ENCODE measurements at places on chromosomes 3 and 15.

- no peak for DNase-seq
Measured at GRCh38 chr15:67836955-67837354, 2.9 kb downstream of the RNU6-1 start.

GRCh38 chr3:165817160-165817709 is 20.0 kb downstream of the BCHE start:
- DNase-seq = no peak

GRCh38 chr15:41930867-41931222 is 37.0 kb upstream of the SPTBN5 start:
- no peak for DNase-seq

DNA sequence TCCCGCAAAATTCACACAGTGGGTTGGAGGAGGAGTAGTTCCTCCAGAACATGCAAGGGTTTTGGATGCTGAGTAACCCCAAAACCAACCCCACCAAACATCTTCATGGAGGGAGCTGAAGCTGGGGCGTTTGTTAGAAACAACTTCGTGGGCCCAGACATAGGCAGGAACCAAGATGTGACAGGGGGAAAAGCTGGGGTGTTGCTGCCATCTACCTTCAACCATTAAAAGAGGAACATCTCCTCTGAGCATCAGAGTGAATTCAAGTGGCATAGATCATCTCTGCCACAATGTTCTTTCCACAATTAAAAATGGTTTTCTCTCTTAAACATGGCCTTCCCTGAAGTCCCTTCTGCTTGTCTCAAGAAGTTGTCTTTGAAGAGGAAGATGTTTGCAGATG is 20.5 kb downstream of the SIDT1 start:
- no peak for DNase-seq

- DNase-seq = no peak
Measured at GRCh38 chr3:16504242-16504641, 9.3 kb downstream of the RFTN1 start.

GRCh38 chr3:100144255-100144866 is 30.1 kb upstream of the FILIP1L start:
- DNase-seq = peak; percentile 59

- DNase-seq = no peak
Measured at GRCh38 chr3:42718338-42718737, 15.7 kb upstream of the HHATL start.

DNA sequence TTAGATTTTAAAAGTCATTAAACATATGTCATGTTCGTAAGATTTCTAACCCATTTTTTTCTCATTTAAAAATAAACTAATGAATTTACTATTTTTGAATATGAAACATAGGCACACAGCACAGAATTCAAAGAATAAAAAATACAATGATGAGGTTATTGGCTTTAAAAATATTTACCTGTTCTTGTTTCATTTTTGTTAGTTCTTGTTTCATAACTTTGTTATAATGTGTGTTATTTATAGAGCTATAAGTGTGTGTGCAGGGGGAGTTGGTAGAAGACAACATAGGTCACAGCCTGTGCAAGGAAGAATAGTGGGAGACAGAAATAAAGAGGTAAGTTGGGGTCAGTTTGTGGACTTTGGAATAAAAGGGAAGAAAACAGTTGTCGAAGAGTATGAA is 30.8 kb upstream of the NRROS start:
- DNase-seq = no peak

All from activated CD8-positive, alpha-beta T cell treated with anti-CD3 and anti-CD28 coated beads, Interleukin-2, amount 10 ng/mL, durations not matched to agents 7 days and 5 days (primary cell).